ENCODE measurements at places on chromosomes 11 and 22. TPM values are rescaled to one million over a fixed set of nuclear protein-coding genes. Genes with fewer than 3 reads are reported as not detected.

- no peaks in the 10 kb centered on the region for H3K4me1 ChIP-seq
- H3K27ac ChIP-seq: no peak overlapping the region
- no peaks in the 10 kb centered on the region for H3K36me3 ChIP-seq
- no peak for DNase-seq
Measured at GRCh38 chr11:13964771-13965074, 2.2 kb downstream of the SPON1 start.

DNA sequence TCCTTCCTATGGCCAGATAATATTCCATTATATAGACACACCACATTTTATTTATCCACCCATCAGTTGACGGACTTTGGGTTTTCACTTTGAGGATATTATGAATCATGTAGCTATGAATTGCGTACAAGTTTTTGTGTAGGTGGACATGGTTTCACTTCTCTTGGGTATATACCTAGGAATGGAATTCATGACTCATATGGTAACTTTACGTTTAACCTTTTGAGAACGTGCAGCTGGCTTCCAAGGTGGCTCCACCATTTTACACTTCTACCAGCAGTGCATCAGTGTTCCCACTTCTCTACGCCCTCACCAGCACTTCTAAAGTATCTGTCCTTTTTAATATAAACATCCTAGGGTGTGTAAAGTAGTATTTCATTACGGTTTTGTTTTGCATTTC, 112.0 kb downstream of the PLEKHA7 start:
- no peaks in the 10 kb centered on the region for H3K27me3 ChIP-seq
- H3K27ac ChIP-seq: no peak overlapping the region
- H3K4me3 ChIP-seq: no peak overlapping the region
- peaks cover 4% of the 10 kb centered on the region for H3K4me1 ChIP-seq
- no peak for DNase-seq
- H3K36me3 ChIP-seq: no peaks in the 10 kb centered on the region

GRCh38 chr22:18024276-18024939, at the start of gene MICAL3:
MICAL3 (minus strand) TSS chr22:18024561; CDS start chr22:17906812, 117,749 bp downstream.
- H3K4me1 ChIP-seq: no peaks in the 10 kb centered on the region
- peak; percentile 55 for DNase-seq
- peak within 1 kb of the TSS; percentile 44 for H3K4me3 ChIP-seq
- H3K36me3 ChIP-seq: no peaks in the 10 kb centered on the region

GRCh38 chr22:43412808-43413795, 1.3 kb downstream of the MPPED1 start:
- peak; percentile 44 for DNase-seq
- no peak overlapping the region for H3K4me3 ChIP-seq
- no peak overlapping the region for H3K27ac ChIP-seq

GRCh38 chr11:74860743-74861142, 88.1 kb downstream of the XRRA1 start:
- H3K4me1 ChIP-seq: no peaks in the 10 kb centered on the region
- H3K27ac ChIP-seq: no peak overlapping the region
- no peak for DNase-seq
- H3K4me3 ChIP-seq: no peak overlapping the region
- H3K27me3 ChIP-seq: no peaks in the 10 kb centered on the region

DNA sequence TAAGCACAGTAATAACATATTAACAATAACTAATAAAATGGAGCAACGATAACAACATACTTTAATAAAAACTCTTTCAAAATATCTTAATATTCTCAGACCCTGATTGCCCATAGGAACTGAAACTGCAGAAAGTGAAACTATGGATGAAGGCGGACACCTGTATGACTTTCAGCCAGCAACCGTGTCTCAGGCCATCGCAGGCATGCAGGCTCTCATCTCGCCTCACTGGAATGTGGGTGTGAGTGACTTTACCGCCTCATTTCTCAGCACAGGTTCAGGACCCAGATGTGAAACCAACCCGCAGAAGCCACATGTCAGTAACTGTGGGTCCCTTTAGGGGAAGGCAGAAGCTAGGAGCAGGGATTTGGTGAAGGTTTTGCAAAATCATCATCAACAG, 539.1 kb downstream of the FAM181B start:
- no peaks in the 10 kb centered on the region for H3K27me3 ChIP-seq
- no peak overlapping the region for H3K27ac ChIP-seq
- no peak overlapping the region for H3K4me3 ChIP-seq
- no peaks in the 10 kb centered on the region for H3K36me3 ChIP-seq

DNA sequence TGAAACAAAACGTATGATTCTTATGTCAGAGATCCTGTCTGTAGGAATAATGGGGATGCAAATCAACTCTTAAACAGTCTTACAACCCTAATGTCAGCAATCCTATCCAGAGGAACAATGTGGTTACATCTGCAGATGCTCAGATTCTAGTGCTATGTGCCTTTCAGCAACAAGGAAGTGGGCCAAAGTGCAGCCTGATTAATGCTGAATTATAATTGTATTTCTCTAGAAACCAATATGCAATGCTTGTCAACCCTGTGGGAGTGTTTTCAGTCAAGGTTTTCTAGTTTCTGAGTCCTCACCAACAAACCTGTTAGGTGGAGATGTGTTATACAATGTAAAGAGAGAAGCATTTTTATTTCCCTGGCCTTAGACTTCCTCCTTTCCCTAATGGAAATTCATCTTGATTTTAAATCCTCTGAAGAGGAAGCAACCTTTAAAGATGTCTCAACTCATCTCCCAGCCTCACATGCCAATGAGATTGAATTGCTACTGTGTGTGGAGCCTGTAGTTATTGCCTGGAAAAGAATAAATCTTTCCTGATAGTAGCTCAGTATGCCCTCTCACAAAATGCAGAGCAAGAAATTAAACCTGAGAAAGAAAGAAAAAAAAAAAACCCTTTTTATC, 26.2 kb upstream of the TMEM123 start:
- no peaks in the 10 kb centered on the region for H3K27me3 ChIP-seq
- no peaks in the 10 kb centered on the region for H3K36me3 ChIP-seq
- no peak overlapping the region for H3K27ac ChIP-seq
- peaks cover 11% of the 10 kb centered on the region for H3K4me1 ChIP-seq
- no peak overlapping the region for H3K4me3 ChIP-seq

DNA sequence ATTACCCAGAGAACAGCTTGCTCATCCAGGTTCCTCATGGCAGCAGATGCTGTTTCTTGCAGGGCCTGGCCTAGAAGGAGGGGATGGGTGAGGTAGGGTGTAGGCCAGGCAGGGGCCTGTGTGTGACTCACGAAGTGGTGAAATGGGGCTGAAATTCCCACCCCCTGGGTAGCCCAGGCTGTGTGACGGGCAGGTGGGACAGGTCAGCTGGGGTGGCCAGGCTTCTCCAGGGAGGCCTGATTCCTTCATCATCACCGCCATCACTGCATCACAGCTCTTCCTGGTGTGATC, 83.2 kb downstream of the CACNA1I start:
- H3K27ac ChIP-seq: no peak overlapping the region
- H3K4me1 ChIP-seq: no peaks in the 10 kb centered on the region
- H3K4me3 ChIP-seq: no peak overlapping the region
- H3K36me3 ChIP-seq: no peaks in the 10 kb centered on the region
- H3K27me3 ChIP-seq: no peaks in the 10 kb centered on the region
- DNase-seq: no peak

GRCh38 chr11:76512851-76513653, 68.2 kb downstream of the EMSY start:
- no peak overlapping the region for H3K4me3 ChIP-seq
- no peak for DNase-seq
- no peaks in the 10 kb centered on the region for H3K36me3 ChIP-seq
- H3K27ac ChIP-seq: no peak overlapping the region
- peaks cover 3% of the 10 kb centered on the region for H3K4me1 ChIP-seq

- no peaks in the 10 kb centered on the region for H3K27me3 ChIP-seq
- no peak overlapping the region for H3K27ac ChIP-seq
- H3K36me3 ChIP-seq: no peaks in the 10 kb centered on the region
- DNase-seq: no peak
- peaks cover 4% of the 10 kb centered on the region for H3K4me1 ChIP-seq
Measured at GRCh38 chr11:22479971-22480720, 142.0 kb downstream of the SLC17A6 start.

- no peak overlapping the region for H3K27ac ChIP-seq
- no peaks in the 10 kb centered on the region for H3K27me3 ChIP-seq
- no peak overlapping the region for H3K4me3 ChIP-seq
- no peaks in the 10 kb centered on the region for H3K36me3 ChIP-seq
Measured at GRCh38 chr11:56890584-56891305, 98.0 kb upstream of the OR5AK2 start.

Gene TMEM151A
- total RNA-seq: 0.49 TPM

Gene MPPED1
- not detected for total RNA-seq

Gene SLC29A2
- total RNA-seq: 6.0 TPM
